Foreskin melanocyte (primary cell): ENCODE measurements at places on chromosomes 11 and 22.

DNA sequence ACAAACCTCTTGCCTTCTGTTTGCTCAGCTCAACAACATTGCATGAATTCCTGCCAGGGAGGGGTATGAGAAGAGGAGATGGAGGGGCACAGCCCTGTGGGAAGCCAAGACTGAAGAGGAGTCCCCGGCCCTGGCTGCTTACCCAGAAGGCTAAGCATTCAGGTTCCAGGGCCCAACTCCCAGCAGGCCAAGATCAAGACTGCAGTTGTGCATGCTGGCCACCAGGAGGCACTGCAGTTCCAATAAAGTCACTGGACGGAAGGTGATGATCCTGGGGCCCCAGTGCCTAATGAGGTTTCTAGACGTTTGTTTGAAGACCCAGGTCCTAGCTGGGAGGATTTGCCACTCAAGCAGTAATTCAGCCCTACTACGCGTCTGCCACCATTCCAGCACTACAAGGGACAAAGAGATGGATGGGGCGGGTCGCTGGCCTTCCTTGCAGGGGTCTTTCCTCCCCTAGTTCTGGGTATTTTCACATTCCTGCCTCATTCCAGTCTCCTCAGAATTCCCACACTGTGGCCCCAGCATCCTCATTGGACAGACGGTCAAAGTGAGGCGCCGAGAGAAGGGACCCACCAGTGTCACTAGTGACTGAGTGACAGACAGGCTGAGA, 23.6 kb downstream of the ALX4 start:
- DNase-seq: peak; percentile 40

- DNase-seq: no peak
These were observed 24.5 kb upstream of the DGKZ start for GRCh38 chr11:46322759-46323158.

GRCh38 chr11:95161248-95161647, 69.8 kb downstream of the SESN3 start:
- DNase-seq: no peak

GRCh38 chr11:110374921-110375320, 54.8 kb upstream of the FDX1 start:
- DNase-seq: no peak

- DNase-seq: no peak
These were observed 15.6 kb downstream of the TMEM123 start for GRCh38 chr11:102436976-102437375.

DNA sequence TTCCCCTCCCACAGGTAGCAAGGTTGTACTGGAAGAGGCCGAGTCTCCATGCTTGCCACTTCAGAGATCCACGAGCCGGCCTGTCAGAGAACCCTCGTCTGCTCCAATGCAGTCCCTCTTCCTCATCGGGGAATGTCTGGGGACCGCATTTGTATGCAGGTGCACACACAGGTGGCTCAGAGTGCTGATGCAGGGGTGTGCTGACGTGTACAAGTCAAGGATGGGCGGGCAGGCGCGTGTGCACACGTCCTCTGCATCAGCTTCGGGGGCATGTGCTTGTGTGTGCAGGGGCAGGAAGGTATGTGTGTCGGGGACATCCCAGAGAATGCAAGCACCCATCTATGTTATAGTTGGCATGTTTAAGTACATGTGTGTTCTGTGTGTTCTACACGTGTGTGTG, 49.4 kb downstream of the ELFN2 start:
- DNase-seq: no peak

DNA sequence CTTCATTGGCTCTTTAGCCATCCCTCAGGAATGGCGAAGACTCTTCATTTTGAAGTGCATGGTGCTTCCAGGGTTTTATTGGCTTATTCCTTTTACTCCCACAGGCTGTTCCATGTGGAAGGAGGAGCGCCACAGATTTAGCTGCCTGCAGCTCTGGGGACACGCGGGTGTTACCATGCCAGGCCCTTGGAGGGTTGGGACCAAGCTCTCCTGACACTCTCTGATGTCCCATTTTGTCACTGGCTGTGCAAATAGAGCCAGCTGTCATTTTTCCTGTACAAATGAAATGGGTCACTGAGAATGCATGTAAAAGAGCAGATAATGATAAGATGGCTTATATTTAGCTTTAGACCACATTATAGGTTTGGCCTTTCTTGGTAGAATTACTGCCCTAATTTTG, 9.2 kb downstream of the THYN1 start:
- DNase-seq: no peak

- DNase-seq: no peak
These were observed 600 bp upstream of the CENPM start for GRCh38 chr22:41947424-41948080.

- no peak for DNase-seq
These were observed 30.0 kb upstream of the RFPL3 start for GRCh38 chr22:32327596-32328171.

- DNase-seq: no peak
These were observed 16.9 kb upstream of the KIRREL3 start for GRCh38 chr11:127017482-127017881.

GRCh38 chr11:66957971-66958231, 282 bp downstream of the PC start:
- no peak for DNase-seq

DNA sequence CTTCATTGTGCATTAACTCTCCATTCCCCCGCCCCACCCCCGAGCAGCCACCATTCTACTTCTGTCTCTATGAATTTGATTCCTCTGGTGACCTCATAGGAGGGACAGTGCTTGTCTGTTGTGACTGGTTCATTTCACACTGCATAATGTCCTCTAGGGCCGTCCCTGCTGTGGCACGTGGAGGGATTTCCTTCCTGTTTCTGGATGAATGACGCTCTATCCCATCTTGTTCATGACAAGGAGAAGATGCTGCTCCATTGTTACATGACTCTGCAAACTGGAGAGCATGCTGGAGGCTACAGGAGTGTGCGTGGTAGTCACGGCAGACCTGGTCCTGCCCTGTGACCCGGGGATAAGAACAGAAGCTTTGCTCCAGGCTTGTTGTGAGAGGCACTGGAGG, 61.3 kb downstream of the RTL6 start:
- DNase-seq: peak; percentile 17

GRCh38 chr11:110951037-110951949, 239.1 kb upstream of the ARHGAP20 start:
- DNase-seq: no peak

GRCh38 chr22:27115410-27115809, 458.0 kb downstream of the MIAT start:
- no peak for DNase-seq

DNA sequence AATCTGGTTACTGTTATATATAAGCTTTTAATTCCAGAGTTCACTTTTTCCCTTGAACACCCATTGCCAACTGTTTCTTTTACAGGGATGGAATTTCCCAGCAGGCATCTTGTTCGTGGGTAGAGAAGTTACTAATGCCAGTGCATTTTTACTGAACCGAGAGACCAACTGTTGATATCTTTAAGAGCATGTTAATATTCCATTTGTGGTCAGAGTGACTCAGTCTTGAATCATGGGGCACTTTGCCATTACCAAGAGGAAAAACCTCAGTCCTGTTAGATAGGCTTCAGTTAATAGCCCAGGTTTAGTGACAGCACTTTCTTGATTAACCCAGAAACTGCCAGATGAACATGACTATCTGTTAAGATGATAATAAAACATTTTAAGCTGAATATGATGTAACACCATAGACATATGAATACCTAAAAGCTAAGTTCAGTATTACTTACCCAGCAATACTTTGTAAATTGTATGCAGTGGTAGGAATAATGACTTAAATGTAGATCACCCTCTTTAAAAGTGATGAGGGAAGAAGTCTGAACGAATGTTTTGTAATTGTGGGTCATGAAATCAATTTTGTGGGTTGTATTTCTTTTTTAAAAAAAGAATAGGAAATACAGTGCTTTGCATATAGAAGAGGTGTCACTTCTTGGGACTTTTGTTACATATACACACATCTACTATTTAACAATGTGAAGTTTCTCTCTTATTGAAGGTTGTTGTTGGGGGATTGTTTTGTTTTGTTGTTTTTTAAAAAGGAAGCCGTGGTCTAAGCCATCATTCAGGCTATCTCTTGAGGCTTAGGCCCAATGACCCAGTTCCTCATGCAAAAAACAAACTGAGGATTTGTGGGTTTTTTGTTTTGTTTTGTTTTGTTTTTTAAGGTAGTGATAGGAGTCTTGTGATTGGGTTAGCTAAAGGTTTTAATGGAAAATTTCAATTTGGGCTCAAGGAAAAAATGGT, 79.2 kb upstream of the GRIK4 start:
- peak; percentile 94 for DNase-seq

GRCh38 chr11:47538741-47539565, 14.0 kb downstream of the CELF1 start:
- DNase-seq: no peak

- no peak for DNase-seq
These were observed 2.3 kb downstream of the CTTN start for GRCh38 chr11:70400643-70401042.

DNA sequence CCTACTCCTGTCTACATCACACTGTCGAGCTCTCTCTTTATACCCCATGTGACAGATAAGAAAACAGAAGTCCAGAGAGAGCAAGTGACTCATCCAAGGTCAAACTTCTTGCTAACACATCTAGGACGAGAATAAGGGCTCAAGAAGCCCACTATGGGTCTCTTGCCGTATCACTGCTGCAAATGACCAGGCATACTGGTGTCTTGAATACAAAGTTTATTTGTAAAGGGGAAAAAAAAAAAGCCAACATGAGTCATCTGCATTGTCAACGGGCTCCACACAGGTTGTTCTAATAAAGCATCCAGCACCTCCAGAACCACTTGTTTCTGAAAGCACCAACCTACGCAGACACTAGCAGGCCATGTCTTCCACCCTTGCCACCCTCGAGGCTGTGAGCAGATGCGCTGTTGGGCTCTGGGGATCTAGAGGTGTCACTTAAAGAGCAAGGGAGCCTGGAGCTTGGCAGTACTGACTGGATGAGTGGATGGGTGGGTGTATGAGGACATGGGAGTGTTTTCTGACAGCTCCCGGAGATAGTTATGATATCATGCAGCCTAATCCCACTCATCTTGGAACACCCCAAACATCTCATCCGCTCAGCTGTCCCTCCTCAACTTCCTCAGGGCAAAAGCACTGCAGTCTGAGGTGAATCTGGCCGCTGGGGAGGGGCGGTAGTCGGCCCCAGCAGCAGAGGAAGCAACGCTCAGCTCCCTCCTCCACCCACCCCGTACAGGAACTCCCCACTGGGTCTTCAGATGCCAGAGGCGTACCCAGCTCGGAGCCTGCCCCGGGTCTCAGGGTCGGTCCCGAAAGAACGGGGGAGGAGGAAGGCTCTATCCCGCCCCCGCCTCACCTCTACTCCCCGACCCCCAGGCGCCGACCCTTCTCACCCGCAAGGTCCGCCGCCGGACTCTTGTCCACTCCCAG, 1.0 kb downstream of the SMCO4 start:
- DNase-seq: peak; percentile 4

DNA sequence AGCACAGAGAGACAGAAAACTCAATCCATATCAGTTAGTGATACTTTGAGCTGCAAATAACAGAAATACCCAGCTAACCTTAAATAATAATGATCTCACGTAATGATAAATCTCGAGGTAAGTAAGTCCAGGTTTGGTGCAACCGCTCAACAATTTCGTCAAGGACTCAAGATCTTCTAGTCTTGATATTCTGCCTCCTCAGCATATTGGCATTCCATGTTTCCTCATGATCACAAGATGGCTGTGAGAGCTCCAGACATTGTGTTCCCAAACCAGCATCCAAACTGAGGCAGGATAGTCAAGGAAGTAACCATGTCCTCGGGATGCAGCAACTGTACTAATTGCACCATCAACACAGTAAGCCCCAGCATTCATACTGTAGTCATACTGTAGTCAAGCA, 7.5 kb upstream of the LARGE1 start:
- DNase-seq: no peak

- DNase-seq: no peak
These were observed 35.2 kb downstream of the LRRC10B start for GRCh38 chr11:61543606-61544306.

DNA sequence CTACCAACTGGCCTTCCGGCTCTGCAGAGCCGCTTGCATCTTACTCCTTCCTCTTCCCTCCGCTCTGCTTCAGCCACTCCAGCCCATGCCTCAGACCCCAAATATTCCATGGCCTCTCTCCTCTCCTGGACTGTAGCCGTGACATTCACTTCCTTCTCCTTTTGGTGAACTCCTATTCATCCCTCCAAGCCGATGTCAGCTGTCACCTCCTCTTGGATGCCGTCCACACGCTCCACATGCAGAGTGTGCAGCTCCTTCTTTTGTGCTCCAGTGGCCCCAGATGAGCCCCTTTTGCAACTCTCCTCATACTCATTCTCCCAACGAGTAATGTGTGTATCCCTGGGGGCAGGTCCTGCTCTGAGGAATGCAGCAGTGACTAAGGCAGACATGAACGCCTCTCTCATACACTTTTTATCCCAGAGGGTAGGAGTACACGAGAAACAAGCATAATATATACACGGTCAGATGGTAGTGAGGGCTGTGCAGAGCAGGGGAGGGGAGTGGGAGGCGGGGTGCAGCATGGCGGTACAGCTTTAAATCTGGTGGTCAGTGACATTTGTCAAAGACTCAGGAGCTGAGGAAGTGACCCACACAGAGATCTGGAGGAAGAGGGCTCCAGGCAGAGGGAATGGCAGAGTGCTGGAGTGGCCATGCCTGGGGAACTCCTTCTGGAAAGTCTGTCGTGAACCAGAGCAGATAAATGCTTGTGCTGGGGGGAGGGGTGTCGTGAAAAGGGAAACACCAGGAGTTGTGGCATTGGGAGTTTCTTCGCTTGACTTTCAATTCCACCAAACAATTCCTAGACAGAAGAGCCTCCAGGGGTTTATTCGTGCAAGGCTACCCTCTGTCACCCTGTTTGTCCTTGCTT, 83.8 kb upstream of the ATXN10 start:
- no peak for DNase-seq

DNA sequence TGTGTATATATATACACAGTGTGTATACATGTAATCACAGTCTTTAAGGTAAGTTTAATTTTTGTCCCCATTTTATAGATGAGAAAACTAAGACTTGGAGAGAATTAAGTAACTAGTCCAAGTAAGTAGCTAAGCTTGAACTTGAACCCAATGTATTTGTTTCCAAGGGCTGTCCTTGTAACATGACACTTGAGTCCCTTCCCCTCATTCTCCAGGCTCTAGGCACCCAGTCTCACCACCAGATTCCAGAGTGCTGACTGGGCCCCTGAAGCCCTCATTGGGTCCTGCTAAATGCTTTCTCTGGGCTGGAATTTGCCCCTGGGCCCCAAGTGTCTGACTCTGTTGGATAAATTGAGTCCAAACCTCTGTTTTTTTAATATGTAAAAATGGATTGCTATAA, 45.5 kb downstream of the ADM start:
- no peak for DNase-seq
